ENCODE measurements at places on chromosomes 7 and 10.

GRCh38 chr10:129097776-129098330, 369.2 kb upstream of the MGMT start:
- no peak for DNase-seq

DNA sequence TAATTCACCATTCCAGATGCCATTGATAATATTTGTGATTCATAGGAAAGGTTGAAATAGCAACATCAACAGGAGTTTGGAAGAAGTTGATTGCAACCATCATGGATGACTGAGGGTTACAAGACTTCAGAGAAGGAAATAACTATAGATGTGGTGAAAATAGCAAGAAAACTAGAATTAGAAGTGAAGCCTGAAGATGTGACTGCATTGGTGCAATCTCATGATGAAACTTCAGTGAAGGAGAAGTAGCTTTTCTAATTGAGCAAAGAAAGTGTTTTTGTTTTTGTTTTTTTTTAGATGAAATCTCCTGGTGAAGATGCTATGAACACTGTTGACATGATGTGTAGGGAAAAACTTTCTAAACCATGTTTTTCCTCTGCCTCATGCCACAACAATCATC, 18.7 kb upstream of the CD36 start:
- no peak for DNase-seq

- no peak for DNase-seq
Observed at GRCh38 chr7:13641714-13642113, 347.8 kb downstream of the ETV1 start.

DNA sequence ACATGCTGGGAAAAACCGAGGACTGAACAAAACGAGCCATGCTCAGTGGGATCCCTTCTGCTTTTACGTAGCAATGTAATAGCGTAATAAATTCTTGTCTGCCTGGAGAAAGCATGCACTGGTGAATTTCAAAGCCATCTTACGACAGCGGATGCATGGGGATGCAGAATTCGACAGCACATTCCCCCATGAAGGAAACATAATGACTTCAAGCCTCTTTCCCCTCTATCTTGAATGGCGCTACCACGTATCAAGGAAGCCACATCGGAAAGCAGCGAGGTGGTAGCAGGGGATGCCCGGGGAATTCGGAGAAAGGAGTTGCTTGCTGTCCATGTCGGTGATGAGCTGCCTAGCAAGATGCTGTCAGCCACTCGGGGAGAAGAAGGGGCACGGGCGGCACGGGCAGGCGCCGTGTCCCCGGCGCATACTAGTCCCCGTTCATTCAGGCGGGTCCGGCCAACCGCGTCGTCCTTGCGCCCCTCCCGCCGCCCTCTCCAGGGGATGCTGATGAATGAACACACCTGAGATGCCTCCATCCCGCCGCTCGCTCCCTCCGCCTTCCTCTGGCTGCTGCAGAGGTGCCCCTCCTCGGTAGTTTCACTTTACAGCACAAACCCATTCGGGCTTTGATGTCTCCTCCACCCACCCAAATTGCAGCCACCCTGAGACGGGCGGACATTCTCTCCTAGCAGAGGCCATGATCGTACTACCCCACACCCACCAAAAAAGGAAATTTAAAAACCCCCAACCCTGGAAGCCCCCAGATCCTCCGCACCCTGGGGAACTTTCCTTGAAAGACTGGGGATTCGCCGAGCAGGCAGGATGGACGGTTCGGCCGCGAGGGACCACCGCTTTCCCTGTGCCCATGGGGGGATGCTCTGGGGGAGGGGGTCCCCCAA, 644 bp downstream of the SORBS1 start:
- DNase-seq = peak; percentile 38

DNA sequence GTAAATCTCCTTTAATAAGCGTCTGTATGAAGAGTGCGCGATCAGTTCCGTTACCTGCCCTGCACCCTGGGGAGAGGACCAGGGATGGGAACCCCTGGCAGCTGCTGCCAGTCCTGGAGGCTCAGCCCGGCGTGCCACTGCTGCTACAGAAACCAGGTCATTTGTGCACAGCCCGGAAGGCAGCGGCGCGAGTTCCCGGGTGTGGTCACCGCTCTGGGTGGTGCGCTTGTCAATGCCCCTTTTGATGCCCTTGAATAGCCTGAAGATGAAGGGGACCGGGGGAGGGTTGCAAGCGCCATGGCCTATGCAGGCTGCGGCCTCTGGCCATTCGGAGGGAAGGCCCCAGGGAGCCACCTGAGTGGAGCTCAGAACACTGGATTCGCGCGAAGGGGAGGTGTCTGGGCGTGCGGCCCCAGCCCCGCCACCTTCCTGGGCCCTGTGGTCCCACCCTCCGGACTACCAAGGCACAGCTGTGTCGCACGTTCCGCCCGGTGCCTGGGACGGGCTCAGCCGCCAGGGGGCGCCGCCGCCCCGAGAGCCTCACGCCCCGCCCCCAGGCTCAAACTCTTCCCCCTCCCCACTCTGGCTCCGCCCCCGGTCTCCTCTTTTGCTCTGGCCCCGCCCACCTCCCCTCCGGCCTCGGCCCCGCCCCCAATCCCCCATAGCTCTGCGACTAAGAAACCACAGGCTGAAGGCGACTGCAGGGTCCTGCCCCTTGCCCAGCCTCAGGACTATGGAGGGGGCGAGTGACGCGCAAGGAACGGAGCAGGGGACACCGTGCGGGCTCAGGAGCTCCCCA, 16.5 kb downstream of the AP5Z1 start:
- DNase-seq = peak; percentile 63

DNA sequence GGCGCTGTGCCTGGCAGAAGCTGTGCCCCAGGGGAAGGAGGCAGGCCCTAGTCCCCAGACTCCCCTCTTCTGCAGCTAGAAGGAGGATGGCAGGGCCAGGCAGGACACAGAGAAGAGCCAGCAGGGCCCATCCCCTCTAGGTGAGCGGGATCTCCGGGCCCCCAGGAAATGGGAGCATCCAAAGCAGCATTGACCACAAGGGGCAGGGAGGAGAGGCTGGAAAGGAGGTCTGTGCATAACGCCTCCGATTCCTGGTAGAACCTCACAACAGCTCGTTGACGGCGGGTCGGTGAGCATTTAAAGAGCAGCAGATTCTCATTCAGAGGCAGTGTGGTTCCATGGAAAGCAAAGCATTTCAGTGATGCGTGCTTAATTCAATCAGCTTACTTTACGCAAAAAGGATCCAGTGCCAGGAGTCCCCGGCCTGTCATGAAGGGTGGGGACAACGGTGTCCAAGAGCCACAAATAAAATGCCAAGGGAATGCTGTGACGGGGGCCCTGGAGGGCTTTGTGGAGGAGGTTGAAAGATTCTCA, 41.0 kb downstream of the CLRN3 start:
- DNase-seq = no peak

DNA sequence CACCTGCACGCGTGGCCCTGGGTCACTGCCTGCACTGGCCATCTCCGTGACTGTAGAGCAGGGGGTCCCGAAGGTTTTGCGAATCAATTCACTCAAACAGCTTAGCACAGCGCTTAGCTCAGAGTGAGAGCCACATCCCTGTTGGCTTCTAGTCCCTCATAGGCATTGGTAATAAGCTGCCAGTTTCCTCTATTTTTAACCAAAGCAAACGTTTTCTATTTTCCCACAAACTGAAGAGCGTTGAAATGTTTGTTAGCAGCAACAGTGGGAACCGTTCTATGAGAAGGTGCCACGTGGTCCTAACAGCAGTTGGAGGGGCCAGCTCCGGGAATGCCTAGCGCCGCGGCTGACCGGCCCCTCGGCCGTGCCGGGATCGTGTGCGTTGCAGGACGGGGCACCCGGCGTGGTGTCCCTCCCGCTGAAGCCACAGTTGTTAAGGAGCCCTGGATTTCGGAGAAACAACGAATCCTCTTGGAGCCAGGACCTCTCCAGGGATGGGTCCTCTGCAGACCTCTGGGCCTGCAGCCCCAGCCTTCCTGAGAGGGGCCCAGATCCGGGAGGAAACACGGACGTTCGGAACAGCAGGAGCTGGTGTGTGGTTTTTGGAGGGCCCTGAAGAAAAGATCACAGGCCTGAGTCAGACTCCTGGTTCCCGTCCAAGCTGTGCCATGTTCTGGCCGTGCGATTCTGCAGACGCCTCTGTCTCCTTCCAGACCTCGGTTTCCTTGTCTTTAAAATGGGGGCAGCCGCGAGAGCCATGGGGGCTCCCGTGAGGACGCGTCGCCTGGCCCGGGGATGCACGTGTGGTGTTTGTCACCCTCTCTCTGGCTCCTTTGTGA, 40.3 kb downstream of the FAM20C start:
- DNase-seq = no peak

DNA sequence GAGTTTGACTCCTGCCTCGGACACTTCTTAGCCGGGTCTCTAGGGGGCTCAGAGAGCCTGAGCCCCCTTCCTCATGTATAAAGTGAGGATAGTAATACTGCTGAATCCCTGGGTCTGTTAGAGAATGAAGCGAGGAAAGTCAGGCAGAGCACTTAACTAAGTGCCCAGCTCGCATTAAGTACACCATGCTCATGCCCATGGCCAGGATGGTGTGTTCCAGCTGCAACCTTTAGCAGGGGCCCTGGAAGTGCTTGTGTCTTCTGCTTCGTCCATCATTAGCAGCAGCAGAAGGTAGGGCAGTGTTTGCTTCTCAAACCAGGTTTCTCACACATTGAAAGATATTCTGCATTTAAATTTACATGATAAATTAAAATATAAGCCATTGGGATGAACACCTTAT, 27.3 kb upstream of the WDFY4 start:
- no peak for DNase-seq

Data from T-cell (primary cell).